Breast epithelium (tissue), 4 donors: ENCODE measurements at places on chromosomes 13 and 19.

DNA sequence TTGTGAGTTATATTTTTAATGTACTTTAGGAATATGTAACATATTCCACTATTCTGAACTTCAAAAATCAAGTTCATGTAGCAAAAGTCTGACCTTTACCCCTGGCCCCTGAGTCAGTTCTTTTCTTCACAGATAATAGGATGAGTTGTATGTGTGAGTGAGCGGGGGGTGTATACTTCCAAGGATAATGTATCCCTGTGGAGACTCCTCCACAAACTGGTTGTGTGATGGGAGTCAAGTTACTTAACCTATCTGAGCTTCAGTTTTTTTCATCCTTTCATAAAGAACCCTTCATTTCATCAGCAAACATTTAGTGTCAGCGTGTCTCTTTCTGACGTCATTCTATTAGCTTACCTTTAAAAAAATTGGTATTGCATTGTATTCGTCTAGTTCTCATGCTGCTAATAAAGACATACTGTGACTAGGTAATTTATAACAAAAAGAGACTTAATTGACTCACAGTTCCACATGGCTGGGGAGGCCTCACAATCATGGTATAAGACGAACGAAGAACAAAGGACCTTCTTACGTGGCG is 288.1 kb upstream of the GPC6 start:
- no peak for DNase-seq

- DNase-seq: no peak
Measured at GRCh38 chr19:19280561-19280960, 7.5 kb upstream of the TM6SF2 start.

GRCh38 chr19:13120817-13121216 is 2.8 kb downstream of the NACC1 start:
- DNase-seq: no peak

GRCh38 chr13:50629497-50629896 is 214.0 kb downstream of the DLEU7 start:
- DNase-seq: no peak

DNA sequence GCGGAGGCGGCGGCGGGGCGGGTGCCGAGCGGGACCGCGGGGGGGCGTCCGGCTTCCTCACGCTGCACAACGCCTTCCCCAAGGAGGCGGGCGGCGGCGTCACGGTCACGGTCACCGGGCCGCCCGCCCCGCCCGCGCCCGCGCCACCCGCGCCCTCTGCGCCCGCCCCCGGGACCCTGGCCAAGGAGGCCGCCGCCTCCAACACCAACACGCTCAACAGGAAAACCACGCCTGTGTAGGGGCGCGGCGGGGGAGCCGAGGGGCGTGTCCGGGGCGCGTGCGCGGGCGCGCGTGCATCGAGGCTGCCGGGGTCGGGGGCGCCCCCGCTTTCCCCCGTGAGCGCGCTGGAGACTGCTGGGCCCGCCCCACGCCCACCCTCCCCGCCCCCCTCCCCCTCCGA is 8.8 kb upstream of the CACNG6 start:
- DNase-seq: no peak

GRCh38 chr19:51726049-51726448 is 2.3 kb upstream of the HAS1 start:
- DNase-seq: no peak

DNA sequence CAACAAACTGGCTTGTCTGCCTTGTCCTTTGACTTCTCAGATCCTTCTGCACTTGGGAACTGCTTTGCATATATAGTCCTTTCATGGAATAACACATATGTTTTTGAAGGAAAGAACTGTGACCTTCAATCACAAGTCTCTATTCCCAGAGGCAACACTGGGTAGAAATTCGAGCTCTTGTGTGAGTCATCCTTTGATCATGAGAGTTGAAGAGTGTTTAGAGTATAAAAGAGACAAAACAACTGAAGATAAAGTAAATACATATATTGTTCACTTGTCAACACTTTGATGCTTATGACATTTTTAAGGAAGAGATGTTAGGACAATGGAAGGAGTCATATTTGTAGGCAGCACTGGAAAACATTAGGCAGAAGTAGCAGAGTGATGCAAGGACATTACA is 5.2 kb upstream of the OR7A5 start:
- DNase-seq: no peak

GRCh38 chr13:43353631-43354030 is 330.2 kb downstream of the DNAJC15 start:
- no peak for DNase-seq

DNA sequence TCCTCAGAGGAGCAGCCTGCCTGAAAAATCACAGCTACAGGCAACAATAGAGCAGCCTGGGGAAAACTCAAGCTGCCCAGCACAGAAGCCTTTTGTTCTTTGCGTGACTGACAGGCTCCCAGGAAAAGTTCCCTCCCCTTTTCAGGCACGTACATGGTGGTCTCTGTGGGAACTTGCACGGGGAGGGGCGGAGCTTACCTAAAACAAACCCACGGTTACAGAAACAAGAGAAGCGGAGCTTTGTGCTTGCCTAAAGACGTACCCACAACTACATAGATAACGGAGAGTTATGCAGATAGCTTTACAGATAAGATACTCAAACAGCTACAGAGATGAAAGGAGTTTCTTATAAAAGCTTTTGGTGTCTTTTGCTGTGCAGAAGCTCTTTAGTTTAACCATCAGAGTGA is 11.4 kb downstream of the ETFB start:
- DNase-seq: no peak

DNA sequence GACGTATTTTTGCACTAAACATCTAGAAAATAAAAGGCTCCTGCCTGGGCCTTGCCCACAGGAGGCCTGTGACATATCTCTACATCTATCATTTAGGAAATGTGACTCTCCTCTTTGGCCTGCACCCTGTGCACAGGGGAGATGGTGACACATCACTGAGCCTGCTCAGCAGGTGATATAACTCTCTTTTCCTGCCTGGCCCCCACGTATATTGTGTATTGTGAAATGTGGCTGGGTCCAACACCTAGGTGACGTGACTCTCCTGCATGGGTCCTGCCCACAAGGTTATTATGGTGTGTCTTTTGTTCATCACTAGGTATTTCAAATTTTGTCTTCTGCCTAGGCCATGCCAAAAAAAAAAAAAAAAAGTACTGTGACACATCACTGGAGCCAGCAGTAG is 61.4 kb upstream of the ZNF724 start:
- DNase-seq: no peak

GRCh38 chr13:75445717-75446499 is 36.1 kb downstream of the TBC1D4 start:
- DNase-seq: no peak

DNA sequence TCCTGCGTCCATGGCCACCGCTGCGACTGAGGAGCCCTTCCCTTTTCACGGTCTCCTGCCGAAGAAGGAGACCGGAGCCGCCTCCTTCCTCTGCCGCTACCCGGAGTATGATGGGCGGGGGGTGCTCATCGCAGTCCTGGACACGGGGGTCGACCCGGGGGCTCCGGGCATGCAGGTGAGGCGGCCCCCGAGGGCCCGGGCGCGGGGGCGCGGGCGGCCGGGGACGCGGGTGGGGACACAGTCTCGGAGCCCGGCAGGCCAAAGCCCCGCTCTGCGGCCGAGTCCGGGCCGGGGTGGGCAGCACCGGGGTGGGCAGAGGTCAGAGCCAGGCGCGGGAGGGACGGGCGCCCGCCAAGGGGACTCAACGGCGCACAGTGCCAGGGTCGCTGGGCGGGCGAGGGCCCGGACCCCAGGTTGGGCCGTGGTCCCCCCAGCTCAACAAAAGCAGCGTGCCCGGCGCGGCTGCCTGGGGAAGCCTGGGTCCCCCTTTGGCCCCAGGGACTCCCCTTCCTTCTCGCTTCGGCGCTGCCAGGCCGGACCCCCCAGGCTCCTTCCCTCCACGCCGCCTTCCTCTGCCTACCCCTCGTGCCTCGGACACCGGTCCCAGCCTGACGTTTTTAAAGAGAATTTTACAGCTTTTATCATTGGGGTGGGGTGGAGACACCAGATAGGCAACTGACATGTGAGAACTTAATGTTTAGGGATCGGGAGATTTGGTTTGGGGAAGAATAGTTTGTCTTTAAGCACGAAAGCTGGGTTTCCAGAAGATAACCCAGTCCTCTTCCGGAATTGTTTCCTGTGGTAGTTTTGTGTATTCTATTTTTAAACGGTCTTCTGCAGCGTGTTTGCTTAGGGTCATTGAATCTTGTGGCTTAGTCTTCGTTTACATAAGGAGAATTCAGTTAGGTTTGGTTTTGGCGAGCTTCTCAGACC is 509 bp downstream of the TPP2 start:
- no peak for DNase-seq

DNA sequence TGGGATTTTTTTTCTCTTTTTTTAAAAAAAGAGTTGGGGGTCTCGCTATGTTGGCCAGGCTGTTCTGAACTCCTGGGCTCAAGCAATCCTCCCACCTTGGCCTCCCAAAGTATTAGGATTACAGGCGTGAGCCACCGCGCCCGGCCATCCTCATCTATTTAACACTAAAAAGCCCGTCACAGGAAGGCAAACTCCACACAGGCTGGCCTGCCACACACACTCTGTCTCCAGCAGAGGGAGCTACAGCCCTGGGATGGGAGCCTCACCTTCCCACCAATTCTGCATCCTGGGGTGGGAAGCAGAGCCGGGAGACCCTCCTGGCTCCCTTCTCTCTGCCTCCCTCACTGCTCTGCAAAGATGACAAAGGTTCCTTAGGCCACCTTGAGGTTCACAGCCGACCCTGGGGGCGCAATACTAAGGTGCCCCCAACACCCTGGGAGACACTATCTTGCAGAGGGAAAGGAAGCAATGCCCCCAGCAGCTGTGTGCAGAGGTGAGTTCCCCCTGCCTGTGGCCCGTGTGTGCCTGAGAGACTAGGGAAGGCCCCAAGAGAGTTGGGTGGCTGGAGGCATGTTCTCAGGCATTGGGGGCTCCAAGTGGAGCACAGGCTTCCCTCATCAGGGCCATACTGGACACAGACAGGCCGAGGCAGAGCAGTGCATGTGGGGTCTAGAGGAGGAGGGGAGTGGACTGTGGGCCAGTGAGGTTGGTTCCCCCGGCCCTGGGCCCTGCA is 27.4 kb upstream of the TIMM44 start:
- DNase-seq: no peak

GRCh38 chr19:54521022-54521859 is 18.6 kb downstream of the LAIR2 start:
- DNase-seq: no peak

GRCh38 chr19:38850976-38851621 is 1.3 kb upstream of the HNRNPL start:
- no peak for DNase-seq

DNA sequence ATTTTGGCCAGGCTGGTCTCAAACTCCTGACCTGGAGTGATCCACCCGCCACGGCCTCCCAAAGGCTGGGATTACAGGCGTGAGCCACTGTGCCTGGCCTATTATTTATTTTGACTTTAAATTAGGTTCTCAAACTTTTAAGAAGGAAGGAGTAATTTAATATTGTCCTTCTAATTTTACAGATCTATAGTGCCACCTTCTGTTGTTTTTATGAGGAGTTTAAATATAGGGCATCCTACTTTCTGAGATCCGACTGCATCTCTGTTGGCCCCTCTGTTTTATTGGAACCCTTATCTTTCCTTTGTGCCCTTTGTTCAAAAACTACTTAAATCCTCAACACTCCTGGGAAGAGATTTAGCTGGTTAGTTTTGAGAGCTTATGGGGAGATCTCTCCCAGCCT is 25.4 kb upstream of the ZMYM5 start:
- DNase-seq: no peak

GRCh38 chr19:33905937-33906577 is 109.4 kb downstream of the KCTD15 start:
- peak; percentile 73 for DNase-seq

GRCh38 chr19:33175886-33176669 is 18.1 kb upstream of the LRP3 start:
- peak; percentile 22 for DNase-seq

DNA sequence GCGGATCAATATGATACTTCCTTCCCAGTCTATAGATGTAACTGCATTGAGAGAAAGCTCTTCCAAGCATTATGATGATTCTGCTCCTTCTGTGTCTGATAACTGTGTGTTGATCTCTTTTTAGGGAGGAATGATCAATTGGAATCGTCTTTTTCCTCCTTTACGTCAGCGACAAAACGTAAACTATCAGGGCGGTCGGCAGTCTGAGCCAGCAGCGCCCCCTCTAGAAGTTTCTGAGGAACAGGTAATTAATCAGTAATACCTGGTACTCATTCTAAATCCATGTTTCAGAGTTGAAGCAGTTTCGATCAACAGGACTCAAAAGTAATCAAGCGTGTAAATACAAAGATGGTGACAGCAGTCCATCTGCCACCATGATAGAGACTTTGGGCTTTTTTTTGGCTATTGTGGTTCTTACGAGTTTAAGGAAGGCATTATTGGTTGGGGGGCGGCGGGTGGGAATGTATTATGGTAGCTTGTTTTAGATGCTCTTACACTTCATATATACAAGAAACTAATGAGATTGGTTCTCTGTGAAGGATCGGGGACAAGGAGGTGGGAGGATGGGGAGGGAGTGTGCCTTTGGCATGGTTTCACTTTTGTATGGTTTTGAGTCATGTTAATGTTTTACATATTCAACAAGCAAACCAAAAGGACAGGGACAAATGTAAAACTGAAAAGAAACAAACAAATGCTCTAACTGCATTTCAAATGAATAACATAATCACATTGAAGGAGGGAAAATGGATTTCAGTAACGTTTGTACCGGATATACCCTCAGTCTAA is 60.7 kb upstream of the GPR183 start:
- no peak for DNase-seq

DNA sequence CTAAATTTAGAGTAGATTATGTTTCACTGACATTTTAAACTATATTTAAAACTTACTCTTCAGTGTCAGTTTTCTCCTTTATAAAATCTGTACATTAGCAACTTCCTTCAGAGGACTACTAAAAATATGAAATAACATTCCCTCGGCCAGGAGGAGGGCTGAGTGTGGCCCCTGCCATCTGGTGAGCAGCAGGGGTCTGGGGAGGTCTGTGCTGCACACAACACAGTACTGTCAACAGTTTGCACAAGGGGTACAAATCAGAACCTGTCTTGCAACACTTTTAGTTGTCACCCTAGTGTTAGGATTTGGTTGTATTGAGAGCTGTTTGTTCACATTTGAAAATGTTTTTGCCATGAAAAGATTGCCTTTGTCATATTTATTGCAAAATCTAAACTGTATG is 48.9 kb downstream of the TPP2 start:
- DNase-seq: no peak

- peak; percentile 75 for DNase-seq
Measured at GRCh38 chr19:5987077-5987818, 9.3 kb upstream of the RANBP3 start.

DNA sequence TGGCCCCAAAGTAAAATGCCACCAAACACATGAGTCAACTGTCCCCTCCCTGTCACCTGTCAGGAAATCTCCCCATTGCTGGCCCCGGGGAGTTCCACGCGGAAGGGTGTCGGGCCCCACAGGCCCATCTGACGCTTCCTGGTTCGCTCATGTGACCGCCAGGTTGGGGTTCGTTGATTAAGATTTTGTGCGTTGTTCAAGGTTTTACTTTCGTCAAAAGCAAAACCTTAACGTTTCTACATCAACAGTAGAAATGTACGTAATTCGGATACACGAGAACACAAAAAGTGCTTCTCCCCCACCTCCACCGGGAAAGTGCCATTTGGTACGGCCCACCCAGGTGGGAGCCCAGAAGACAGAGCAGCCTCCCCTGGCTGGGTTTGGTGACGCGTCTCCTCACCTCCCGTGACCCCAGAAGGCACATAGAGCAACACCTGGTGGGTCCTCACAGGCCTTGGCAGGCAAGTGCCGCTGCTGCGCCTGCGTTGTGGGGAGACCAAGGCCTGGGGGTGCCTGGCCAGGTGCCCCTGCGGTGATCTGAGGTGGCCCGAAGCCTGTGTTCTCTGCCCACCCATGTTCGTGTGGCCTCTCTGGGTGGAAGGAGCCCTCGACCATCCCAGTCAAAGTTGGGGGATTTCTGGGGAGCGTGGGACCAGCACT is 161.6 kb downstream of the KDM4B start:
- DNase-seq: no peak

GRCh38 chr19:28024920-28025319 is 1188.0 kb downstream of the UQCRFS1 start:
- DNase-seq: no peak
